ENCODE measurements at places on chromosomes 7 and 10. TPM values are rescaled to one million over a fixed set of nuclear protein-coding genes. Genes with fewer than 3 reads are reported as not detected.

Gene HGF
- total RNA-seq, result not detected

Gene ATOH7
- 0.20 TPM for total RNA-seq

Gene AKR1C3
- total RNA-seq, result 1,261 TPM

Gene GSDME
- total RNA-seq, result 41.6 TPM

All from A549 treated with GW870086 at 1 μM for 4 hours (cell line).